ENCODE measurements at places on chromosomes 2 and 18.

GRCh38 chr18:46751882-46752281 is 5.0 kb downstream of the ST8SIA5 start:
- DNase-seq, result no peak

GRCh38 chr2:224309176-224309575 is 92.7 kb downstream of the FAM124B start:
- no peak for DNase-seq

DNA sequence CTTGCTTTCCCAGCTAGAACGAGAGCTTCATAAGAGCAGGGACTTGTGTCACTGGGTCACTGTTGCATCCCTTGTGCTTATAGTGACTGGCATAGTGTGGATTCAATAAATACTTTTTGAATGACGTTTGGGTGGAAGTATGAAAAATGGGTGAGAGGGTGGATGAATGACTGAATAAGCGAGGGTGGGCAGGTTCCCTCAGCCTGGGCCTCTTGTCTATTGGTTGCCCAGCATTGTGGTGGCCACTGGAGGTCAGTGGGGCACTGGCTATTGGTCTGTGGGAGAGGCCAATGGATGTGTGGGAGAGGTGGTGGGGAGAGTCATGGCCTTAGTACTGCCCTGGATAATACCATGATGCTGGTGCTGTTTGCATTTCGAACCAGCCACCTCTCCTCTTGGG is 93.8 kb upstream of the SKOR2 start:
- no peak for DNase-seq

DNA sequence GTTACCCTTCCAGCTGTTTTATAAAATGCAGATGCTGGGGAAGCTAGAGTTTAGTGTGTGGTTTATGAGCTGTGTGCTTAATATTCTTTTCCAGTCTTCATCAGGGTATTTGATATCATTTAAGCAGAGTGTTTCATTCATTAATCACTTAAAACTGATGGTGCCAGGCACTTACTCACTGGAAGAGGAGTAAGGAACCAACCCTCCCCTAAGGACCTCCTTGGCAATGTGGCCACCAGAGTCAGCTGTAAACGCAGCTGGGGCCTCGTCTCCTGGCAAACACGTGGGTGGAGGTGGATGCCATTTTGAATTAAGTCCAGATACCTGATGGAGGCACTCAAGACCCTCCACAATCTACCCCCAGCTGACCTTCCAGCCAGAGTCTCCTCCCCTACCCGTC is 331.6 kb downstream of the CLIP4 start:
- DNase-seq, result no peak

DNA sequence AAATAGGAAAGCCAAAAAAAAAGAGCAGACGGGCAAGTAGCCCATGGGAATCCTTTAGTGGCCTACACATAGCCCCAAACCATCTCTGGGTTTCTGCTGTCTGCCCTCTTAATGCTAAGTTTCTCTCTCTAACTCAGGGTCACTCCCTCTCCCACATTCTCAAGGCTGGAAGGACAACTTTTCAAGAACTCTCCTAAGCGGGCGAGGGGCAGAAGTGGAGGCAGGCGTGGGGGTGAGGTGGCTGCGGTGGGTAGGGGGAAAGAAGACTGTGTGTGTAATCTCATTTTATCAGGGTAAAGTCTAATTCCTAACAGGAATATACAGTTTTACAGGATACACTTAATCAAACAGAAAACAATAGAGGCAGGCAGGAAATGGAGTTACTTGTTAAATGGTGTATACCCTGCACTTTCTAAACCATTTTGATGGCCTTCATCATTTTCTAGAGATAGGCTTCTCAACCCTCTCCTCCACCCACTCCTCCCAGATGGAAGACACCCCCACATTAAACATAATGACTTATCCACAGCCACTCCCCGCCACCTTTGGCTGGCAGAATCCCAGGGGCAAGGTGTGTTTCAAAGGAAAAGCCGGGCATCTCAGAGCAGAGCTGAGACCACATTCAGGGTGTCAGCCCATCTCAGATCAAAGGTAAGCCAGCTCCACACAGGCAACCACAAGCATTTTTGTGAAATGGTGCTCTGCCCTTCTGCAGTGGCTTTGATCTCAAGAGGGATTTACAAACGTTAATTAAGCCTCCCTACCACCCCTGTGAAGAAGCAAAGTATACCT is 6.8 kb downstream of the SMAD7 start:
- no peak for DNase-seq

DNA sequence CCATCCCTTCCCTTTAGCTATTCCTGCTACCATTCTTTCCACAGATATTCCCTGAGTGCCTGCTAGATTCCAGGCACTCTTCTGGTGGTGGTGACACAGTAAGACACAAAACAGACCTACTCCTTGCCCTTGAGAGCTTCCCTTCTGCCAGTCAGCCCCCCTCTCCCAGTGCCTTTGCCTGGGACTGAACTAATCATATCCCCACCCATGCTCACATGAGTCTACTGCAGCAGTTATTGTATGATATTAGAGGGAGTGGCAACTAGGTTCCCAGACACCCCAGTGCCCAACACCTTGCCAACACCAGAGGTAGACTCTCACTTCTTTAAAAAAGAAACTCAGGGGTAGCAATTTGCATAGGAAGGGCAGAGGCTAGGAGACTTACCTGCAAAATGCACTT is 7.2 kb upstream of the LBH start:
- no peak for DNase-seq

DNA sequence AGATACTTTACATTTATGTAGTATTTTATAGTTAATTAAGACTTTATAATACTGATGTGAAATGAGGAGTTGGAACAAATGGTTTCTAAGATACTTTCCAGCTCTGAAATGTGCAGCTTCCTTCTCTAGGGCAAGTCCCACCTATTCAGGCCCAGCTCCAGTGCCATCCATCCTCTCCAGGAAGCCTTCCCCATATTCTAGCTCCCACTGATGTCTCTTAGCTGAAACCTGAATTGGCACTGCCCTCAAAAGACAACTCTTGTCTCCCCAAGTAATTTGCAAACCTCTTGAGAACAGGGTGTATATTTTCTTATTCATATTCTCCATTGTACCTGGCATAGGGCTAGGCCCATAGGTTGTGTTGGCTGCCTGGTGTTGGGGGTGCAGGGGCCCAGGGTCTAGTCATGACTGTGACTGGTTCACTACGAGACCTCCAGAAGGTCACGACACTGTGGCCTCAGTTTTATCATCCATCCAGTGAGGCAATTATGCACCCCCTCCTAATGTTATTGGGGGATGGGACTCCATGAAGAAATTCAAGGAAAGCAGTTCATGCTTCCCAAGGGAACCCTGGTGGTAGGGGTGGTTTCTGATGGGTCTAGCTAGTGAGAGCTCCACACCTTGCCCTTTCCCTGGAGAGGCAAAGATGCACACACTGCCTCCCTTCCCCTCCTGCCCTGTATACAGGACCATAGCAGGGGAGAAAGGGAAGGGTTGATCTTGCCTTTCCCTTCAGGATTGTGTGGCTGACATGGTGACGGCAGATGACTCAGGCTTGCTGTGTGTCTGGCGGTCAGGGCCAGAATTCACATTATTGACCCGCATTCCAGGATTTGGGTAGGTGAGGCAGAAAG is 2.8 kb downstream of the WDR54 start:
- DNase-seq, result no peak

DNA sequence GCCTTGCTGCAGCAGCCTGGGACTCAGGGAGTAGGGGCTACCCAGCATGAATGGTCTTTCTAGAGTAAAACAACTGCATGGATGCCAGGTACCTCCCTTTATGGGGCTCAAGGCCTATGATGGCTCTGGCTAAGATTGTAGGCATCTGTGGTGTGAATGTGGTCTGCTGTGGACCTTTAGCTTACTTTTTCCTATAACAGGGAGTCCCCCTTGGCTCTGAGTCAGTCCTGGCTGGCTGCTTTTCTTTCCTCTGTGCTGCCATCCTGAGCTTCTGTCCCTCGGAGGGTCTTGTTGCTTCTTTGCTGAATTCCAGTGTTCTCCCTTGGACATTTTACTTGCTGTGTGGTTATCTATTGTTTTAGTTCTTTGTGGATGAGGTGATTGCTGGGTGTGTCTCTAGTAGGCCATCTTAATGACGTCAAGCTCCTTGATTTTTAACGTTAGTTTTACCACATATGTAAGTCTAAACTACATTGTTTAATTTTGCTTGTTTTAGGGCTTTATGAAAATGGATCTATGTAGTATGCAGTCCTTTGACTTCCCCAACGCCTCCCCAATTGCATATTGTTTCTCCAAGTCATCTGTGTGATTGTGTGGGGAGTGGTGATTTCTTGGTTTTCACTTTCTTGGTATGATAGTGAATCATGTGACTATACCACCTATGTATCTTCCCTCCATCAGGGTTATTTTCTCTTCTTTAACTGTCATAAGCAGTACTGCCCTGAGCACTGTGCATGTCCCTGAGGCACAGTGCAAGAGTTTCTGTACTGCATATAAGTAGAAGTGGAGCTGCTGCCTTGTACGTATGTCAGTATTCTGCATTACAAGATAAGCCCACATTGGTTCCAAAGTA is 92.4 kb downstream of the NCK2 start:
- peak; percentile 74 for DNase-seq

- peak; percentile 82 for DNase-seq
These were observed 40.4 kb downstream of the DHRS9 start for GRCh38 chr2:169109502-169110409.

- DNase-seq, result peak; percentile 34
These were observed 239.9 kb downstream of the MTX2 start for GRCh38 chr2:176508984-176509740.

DNA sequence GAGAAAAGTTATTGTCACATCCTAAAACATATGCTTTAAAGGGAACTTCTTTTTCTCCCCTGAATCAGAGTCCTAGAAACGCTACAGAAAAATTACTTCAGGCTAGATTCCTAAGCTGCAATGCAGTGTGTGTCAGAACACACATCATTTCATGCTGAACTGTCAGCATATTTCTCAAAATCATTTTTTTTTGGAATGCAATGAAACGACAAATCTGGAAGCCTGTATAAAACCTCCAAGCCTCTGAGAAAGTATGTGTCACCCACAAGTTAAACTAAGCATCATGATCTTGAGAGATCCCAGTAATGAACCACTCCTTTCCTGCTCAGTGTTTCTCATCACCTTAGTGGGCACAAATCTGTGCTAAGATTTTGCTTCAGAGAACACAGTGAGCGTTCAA is 276.2 kb downstream of the ZNF521 start:
- no peak for DNase-seq

DNA sequence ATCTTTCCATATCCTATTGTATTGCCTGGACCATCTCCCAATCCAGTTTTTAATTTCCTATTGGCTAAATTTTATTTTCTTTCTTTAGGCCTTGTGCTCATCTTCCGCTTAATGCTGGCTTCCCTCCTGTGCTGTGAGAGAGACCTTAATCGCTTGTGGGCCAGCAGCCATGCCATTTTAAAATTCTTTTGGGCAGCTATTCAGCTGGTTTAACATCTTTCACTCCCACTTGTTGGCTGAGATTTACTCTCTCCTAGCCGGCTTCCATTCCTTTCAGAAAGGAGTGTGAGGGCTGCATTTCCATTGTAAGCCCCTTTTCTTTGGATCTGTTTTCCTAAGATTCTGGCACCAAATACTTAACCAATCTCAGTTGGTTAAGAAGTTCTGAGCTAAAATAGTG is 140.9 kb upstream of the RASGRP3 start:
- no peak for DNase-seq

GRCh38 chr2:182300608-182301007 is 126.2 kb downstream of the PDE1A start:
- no peak for DNase-seq

DNA sequence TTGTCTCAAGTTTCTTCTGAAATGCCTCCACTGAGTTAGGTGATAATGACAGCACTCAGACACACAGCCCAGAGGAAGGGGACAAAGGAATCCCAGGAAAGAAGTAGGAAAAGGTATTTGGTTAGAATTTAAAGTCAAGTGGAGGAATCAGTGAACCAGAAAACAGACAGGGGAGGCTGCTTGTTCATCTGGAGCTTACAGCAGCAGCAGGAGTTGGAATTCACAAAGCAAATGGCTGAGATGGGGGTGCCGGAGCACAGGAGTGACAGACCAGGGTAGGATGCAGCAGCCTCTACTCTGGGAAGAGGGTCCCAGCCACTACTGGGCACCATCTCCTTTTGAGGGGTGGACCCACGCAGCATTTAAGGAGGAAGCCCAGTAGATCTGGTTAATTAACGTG is 104.8 kb downstream of the ST6GAL2 start:
- DNase-seq, result no peak

GRCh38 chr2:204183608-204184007 is 247.0 kb downstream of the ICOS start:
- DNase-seq, result no peak

DNA sequence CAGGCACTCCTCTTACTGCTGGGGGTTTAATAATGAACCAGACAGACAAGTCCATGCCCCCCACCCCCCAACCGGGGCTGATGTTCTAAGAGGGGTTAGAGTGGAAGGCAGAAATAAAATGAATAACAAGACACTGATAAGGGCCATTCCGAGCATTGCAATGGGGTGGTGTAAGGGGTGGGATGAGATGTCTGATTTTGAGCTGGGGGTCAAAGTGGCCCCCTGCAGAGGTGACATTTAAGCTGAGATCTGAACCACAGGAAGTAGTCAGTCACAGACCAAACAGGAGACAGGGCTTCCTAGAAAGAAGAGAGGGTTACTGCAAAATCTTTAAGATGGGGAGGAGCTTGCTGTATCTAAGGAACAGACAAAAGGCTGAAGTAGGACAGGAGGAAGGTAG is 180.6 kb upstream of the SH3BP4 start:
- DNase-seq, result no peak

GRCh38 chr2:211033765-211034164 is 477.4 kb downstream of the CPS1 start:
- no peak for DNase-seq

- no peak for DNase-seq
These were observed 386.7 kb downstream of the TGIF1 start for GRCh38 chr18:3836483-3837335.

DNA sequence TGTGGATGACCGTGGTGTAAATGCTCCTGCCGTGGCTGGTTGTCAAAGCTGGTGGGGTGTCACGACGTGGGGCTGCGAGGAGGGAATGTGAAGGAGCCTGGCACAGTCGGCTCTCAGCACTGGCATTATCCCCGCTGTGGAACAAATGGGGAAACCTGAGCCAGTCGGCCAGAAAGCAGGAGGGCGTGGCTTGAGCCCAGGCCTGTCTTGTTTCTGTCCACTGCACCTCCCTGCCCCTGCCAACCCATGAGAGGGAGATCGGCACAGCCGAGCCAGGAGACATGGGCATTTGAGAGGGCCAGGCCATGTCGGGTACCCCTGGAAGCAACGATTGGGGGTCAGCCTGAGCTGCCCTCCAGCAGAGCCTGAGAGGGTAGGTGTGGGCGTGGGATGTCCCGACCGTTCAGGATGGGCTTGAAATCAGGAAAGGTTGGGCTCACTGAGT is 44.5 kb downstream of the PDIA6 start:
- no peak for DNase-seq

DNA sequence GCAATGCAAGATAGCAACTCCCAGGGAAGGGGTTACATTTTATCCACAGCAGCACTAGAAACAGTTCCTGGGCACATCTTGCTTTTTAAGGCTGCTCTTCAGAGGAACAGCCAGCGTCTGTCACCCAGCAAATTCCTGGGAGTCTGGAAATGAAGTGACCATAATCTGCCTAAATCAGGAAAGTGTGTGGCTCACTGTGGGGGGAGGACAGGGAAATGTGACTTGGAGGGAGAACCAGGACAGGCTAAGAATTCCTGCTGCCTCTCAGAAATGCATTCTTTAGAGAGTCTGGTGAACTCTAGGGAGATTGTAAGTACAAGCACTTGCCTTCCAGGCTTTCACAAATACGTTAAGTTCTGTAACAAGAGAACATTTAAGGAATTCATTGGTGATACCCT is 364.3 kb upstream of the SPHKAP start:
- DNase-seq, result no peak

Data from activated CD4-positive, alpha-beta memory T cell treated with anti-CD3 and anti-CD28 coated beads for 36 hours (primary cell).